Natural killer cell (primary cell): ENCODE measurements at places on chromosomes 2 and 18.

DNA sequence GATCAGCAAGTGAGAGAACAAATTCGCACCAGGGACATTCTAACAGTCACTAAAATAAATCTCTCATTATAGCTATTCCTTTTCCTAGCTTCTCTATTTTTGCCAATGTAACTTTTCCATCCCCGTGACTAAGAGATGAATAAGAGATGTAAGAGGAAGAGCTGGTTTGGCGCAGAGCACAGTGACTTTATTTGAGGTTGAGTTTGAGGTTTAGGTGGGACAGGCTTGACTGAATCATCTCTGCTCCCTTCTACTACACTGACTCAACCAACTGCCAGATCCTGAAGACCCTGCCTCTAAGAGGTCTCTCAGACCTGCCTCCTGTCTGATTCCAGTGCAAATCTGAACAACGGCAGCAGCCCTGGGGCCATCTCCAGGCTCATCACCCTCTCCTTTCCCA lies 28.0 kb downstream of the RFX8 start:
- DNase-seq = no peak

DNA sequence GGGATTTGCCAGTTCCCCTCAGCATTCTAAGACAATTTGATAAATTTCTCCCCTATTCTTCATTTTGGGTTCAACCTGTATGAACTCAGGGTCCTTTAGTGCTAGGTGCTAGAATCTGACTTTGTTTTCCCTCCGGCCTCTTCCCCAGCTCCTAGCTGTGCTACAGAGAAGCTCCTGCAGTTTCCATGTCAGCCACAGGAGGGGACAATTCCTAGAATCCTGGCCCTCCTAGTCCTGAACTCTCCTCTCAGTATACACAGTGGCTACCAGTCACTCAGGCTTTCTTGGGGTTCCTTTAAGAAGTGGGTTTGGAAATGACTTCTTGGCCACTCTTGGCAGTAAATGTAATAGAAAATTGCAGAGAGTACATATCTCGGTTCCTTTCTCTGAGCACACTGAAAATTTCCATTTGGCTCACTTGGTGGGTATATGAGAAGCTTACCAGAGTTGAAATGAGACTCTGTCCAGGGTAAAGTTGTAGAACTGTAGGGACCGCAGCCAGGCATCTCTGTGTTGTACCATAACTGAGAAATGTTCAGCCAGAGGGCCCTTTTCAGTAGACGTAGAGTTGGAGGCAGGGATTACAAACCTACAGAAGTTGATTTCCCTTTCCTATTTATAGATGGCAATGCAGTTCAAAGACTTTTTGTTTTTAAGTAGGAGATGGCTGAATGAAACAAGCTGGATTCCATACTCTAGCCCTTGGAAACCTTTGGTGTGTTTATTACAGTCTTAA lies 5.0 kb upstream of the CHST10 start:
- no peak for DNase-seq

GRCh38 chr2:117703858-117704257 lies 110.6 kb upstream of the DDX18 start:
- DNase-seq = no peak

GRCh38 chr2:85525567-85525966 lies 13.4 kb upstream of the MAT2A start:
- no peak for DNase-seq

DNA sequence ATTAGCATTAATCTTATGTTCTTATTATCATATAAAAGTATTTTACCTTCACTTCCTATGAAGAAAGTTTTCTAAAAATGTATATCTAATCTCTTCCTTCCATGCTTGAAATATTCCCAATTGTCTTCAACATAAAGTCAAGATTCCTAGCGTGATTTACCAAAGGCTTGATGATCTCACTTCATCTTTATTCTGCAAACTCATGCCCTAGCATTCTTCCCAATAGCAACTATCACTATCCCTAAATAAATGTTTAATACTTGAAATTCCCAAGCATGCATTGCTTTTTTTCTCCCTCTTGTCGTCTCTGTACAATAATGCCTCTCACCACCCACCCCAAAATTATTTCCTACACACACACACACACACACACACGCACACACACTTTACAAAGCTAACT lies 125.8 kb downstream of the VWC2L start:
- DNase-seq = no peak
